ENCODE measurements at places on chromosomes 7 and 10.
A peak's percentile ranks its signal among the peaks of the same experiment; 100 is the strongest.

DNA sequence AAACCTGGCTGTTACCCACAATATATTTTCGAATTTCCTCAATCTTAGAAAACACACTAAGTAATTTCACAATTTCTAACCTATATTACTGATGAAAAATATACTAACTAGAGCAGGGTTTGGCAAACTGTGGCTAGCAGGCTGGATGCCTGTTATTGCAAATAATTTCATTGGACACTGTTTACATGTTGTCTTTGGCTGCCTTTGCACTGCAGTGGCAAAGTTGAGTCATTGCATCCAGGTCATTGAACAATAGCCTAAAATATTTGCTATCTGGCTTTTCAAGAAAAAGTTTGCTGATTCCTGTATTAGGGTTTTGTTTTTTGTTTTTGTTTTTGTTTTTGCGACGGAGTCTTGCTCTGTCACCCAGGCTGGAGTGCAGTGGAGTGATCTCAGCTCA is 47.2 kb downstream of the KIF11 start:
- no peak for DNase-seq

DNA sequence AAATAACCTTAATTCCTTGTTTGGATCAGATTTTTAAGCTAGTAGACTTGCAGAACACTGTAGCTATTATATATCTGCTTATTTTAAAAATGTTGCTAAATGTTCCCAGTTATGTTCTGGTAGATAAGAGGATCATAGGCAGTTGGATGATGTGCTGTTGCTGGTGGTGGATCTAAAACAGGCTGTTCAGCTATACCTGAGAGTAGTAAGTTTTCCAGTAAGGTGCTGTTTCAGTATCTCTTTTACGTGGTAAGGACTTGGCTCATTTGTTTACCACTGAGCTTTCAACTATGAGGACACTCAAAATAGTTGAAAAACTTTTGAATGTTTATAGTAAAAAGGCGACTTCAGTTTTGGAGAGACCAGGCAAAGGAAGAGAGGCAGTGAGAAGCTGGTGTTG is 180.9 kb downstream of the CDK14 start:
- DNase-seq: no peak

- peak; percentile 98 for DNase-seq
These were observed 302.6 kb upstream of the SEMA3D start for GRCh38 chr7:85489498-85489897.

GRCh38 chr10:106949680-106950478 is 214.6 kb downstream of the SORCS1 start:
- no peak for DNase-seq

GRCh38 chr7:28077616-28078015 is 103.0 kb downstream of the JAZF1 start:
- no peak for DNase-seq

DNA sequence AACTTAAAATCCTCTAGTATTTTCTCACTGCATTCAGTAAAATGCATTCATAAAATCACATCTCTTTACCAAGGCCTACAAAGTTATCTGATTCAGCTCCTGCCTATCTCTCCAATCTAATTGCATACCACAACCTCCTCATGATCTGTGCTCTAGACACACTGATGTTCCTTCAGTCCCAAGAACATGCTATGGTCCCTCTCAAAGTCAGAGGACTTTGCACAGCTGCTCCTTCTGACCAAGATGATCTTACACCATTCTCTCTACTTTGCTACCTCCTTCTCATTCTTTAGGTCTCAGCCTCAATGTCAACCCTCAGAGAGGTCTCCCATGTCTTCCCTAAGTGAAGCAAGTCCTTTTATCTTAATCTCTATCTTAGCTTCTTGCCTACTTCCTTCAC is 45.5 kb downstream of the CAV1 start:
- DNase-seq: peak; percentile 45

DNA sequence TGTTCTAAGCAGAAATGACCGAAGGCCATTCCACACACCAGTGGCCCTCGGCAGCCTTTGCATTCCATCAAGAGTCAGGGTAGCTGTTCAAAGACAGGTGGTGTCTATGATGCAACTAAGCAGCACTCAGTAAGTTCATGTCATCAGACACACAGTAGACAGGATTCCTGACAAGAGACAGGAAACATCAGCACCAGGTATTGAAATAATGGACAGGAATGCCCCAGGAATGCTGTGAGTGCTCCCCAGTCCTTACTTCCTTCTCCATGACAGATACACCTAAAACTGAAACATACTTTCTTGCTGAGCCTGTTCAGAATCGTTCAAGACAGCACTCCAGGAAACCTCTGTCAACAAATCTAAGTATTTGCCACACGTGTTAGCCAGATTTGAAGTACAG is 204.4 kb downstream of the TPST1 start:
- DNase-seq: no peak

DNA sequence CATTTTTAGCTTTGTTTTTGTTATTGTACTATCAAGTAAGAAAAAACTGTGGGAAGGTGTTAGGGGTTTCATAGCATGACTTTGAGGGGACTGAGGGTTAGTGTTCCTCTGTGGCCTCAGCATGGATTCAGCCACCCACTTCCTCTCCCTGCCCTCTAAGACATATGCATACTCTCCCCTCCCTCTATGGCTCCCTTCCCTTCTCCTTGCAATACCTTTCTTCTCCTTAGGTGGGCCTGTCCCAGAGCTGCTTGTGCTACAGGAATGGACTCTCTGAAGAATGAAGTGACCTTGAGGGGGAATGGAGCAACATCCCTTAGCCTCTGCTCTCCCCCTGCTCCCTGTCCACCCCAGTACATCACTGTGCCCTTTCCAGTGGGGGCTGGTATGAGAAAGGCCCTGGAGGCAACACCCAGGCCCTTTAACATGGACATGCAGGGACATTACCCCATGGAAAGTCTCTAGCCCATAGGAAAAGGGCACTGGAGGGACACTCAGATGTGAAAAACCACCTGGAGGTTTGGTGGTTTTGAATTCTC is 22.4 kb downstream of the CDH23 start:
- DNase-seq: no peak

DNA sequence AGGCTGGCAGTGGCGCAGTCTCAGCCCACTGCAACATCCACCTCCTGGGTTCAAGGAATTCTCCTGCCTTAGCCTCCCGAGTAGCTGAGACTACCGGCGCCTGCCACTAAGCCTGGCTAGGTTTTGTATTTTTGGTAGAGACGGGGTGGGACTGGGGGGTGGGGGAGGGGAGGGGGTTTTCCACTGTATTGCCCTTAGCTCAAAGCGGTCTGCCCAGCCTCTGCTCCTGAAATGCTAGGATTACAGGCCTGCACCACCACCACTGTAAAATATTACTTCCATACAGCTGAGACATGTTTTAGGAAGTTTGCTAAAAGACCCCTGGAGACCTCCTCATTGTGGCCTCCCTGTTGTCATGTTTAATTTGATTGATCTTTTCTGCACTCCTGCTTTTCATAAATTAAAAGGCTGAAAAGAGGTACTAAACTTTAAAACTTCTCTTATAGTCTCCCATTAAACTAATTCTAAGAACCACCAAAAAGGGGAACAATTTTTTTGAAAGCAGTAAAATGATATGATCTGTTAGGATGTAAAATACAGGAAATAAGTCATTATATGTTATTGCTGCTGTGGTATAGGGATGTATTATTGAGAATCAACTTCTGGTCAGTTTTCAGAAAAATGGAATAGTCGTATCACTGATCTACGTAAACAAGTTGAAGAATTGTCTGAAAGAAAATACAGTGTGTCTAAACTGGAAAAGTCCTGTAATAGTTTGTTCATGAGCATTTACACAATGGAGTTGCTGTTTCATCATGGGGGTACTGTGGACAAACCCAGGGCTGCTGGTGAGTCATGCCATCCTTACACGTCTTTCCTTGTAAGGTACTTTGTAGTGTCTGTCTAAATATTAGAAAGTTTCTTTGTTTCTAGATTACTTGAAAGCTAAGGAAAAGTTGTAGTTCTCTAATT is 72.9 kb upstream of the TMEM248 start:
- DNase-seq: peak; percentile 70

DNA sequence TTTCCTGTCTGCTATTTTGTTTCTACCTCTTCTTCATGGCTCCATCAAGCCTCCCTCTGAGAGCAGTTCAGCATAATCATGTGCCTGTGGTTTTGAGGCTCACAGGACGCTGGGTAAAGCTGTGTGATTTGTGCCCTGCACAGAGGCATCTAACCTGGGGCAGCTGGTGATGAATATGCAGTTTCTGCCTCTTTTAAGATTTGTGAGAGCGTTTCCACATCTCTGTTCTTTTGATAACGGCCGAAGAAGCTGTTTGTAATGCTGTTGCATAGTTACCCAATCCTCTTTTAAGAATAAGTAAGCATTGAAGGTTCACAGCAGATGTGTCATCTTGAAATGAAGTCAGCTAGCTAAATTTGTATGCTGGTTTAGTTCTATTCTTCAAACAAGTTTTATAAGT is 45.2 kb downstream of the PNLIPRP3 start:
- DNase-seq: no peak

- DNase-seq: no peak
These were observed 135.7 kb downstream of the OR13A1 start for GRCh38 chr10:45179691-45180090.

GRCh38 chr10:11446864-11447263 is 164.6 kb downstream of the USP6NL start:
- no peak for DNase-seq

Data from fibroblast of skin of right biceps (primary cell).